Panc1 (cell line): ENCODE measurements at places on chromosomes 7 and 10.
A peak's percentile ranks its signal among the peaks of the same experiment; 100 is the strongest.

DNA sequence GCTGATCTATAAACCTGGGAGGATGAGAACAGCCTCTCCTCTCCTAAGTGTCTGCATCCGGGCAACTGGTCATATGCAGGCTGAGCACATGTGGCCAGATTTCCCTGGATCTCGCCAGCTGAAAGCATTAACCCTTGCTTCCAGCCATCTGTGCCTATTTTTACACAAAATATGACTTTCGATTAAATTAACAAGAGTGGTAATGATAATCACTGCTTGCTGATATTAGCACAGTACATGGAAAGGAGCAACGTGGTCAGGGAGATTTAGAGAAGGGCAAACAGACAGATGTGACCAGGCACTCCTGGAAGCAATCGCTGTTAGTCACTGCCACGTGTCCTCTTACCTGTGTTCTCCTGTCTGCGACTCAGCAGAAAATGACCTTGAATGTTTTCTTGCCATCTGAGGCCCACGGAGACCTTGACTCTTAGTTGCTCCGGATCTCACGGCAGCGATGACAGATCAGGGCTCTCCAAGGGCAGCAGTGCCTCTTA lies 59.5 kb upstream of the NPTX2 start:
- DNase-seq, result no peak

GRCh38 chr10:31702954-31703353 lies 225.7 kb downstream of the ARHGAP12 start:
- DNase-seq, result no peak

DNA sequence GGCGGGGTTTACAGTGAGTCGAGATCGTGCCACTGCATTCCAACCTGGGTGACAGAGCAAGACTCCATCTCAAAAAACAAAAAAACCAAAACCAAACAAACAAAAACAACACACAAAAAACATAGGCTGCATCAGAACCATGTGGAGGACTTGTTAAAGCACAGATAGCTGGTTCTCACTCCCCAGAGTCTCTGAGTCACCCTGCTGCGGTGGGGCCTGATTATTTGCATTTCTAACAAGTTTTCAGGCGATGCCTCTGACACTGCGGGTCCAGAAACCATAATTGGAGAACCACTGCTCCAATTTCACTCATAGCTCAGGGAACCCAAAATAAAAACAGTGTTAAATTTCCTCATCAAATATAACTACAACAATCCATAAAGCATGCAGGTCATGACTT lies 816.7 kb downstream of the MAGI2 start:
- no peak for DNase-seq

DNA sequence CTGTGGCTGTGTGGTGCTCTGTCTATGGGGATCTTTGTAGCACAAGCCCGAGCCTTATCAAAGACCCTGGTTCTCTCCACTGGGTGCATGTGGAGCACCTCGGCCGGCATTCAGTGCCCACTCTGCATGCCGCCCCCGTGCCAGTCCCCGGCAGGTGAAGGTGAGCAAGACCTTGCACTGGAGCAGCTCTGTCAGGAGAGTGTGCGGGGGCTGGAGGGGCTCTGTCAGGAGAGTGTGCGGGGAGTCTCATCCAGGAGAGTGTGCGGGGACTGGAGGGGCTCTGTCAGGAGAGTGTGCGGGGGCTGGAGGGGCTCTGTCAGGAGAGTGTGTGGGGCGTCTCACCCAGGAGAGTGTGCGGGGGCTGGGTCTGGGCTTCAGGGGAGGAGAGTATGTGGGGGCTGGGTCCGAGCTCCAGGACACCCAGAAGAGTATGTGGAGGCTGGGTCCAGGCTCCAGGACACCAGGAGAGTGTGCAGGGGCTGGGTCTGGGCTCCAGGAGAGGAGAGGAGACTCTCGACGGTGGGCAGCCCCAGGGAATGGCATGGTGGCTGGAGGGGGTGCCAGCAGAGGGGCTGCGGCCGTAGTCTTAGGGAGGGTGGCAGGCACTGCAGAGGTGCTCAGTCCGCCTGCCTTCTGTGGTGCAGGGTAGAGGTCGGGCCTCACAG lies 40.8 kb downstream of the INPP5A start:
- DNase-seq, result no peak

DNA sequence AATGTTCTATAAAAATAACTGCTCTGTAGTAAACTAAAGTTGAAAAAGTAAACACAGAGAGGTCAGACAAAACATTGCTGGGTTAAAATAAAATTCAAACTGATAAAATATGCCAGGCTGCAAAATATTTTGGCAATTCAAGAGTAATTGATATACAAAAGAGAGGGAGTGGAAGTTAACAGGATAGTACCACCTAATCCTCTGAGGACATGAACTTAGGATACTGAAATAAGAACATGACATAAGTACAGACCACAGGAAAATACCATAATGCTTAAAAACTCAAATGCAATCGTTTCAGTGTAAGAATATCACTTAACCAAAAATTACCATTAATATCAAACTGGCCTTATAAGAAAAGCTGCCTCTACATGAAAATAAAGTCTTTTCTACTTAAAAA lies 37.6 kb upstream of the GPR22 start:
- DNase-seq, result no peak

- no peak for DNase-seq
Measured at GRCh38 chr10:122504610-122504950, 43.2 kb downstream of the HTRA1 start.

- no peak for DNase-seq
Measured at GRCh38 chr10:110160522-110160921, 46.9 kb upstream of the MXI1 start.

- no peak for DNase-seq
Measured at GRCh38 chr10:108496106-108496505, 1331.6 kb upstream of the SORCS1 start.

GRCh38 chr7:6154542-6155404 lies 117.7 kb downstream of the CYTH3 start:
- DNase-seq, result no peak

DNA sequence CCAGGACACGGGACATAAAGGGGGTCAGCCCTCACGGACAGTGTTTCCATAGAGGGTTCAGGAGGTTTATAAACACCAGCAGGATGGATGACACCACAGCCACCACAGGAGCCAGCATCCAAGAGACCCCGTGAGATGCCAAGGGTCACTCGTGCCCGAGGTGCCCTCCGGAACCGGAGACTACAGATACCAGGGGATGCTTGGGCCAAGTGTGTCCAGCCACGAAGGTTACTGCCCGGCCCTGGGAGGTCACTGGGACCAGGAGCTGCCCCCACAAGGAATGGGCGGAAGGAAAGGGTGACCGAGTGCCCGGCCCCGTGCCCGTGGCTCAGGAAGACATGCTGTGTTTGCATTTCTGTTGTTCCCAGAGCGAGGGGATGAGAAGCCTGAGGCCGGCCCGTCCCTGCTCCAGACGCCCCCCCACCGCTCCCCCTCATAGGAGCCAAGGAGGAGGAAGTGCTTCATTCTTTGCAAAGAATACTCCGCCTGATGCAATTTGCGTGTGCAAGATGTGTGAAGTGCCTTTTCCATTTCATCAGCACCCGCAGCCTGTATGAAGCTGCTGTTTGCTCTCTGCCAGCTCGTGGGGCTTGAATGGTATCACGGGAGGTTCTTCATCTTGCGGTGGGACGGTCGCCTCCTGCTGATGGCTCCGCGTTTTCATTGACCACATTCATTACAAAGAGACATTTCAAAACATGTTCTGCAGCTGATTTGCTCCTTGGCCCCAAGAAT lies 176.4 kb downstream of the ELFN1 start:
- DNase-seq, result no peak

GRCh38 chr10:57579926-57580325 lies 687.8 kb downstream of the IPMK start:
- DNase-seq, result peak; percentile 12

DNA sequence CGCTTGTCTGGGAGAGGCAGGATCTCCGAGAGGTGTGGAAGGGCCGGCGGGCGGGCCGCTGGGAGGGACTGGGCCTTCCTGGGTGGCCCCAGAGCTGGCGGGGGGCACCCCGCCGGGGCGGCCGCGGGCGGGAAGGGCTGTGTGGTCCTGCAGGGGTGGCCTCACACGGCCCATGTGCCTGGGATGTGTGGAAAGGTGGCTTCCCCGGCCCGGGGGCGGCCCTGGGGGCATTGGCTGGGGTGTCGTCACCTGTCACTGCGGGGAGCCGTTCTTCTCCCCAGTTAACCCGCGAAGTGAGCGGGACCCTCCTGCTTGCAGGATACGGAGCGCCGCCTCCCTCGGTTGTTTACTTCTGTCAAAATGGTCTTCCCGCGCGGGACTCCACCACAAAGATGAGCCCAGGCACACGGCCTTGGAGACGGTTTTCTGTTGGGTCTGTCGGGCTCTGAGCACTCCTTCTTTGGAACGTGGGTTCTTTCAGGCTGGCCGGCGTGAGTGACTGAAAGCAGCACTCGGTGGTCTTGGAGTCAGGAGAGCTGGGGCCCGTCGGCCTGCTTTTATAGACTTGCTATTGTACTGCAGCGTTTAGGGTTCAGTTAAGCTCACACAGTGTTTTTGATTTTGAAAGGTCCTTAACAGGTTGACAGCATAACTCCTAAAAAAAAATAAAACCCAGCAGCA lies 700 bp downstream of the SMC3 start:
- no peak for DNase-seq

DNA sequence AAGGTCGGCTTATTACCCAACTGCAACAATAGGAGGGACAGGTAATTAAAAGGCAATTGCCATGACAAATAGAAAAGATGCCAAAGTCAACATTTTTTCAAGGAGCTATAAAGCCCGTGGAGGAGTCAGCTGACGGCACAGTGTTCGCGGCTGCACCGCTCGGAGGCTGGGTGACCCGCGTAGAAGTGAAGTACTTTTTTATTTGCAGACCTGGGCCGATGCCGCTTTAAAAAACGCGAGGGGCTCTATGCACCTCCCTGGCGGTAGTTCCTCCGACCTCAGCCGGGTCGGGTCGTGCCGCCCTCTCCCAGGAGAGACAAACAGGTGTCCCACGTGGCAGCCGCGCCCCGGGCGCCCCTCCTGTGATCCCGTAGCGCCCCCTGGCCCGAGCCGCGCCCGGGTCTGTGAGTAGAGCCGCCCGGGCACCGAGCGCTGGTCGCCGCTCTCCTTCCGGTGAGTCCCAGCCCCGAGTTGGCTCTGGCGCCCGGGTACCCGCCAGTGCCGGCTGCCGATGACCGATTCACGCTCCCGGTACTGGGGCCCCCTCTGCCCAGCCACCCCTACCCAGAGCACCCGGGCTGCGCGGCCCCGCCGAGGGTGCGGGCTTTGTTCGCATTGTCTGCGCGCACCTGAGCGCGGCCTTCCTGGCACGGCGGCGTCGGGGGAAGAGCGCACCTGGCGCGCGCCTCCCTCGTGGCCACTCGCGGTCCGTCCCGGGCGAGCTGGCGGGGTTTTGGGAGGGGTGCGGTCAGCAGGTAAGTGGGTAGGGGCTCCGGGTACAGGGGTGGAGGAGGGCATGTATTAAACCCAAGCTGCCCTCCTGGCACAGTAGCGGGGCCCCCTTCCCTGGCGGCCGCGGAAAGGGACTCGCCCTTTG lies at the start of gene VWA2:
Gene VWA2 (plus strand): TSS at position 138 of the 877 bp plus-strand sequence. CDS start 9,460 bp downstream, outside the sequence.
- DNase-seq, result no peak

- no peak for DNase-seq
Measured at GRCh38 chr7:136142583-136142982, 165.4 kb upstream of the MTPN start.

GRCh38 chr7:95470452-95470851 lies 15.3 kb upstream of the ASB4 start:
- DNase-seq, result no peak

DNA sequence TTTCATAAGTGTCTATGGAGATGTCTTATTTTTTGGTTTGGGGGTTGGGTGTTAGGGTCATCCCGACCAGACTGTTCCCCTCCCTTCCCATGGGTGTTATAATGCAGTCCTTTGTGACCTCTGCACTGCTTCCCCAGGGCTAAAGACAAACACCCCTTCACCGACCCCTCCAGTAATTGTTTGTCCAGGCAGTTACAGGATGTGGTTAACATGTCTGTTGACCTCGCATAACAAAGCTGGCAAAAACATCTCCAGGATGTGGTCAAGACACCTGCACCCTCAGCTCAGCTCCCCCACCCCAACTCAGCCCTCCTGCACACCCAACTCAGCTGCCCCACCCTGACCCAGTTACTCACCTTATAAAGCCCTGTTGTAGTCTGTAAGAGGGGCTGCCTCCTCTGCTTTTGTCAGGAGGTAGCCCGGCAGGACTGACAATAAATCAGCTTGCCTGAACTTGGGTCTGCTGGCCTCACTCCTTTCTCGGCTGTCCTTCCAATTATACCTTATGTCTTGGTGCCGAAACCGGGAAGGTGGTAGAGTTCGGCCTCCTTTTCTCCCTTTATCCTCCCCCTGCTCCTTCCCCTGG lies 102.2 kb downstream of the ZNF92 start:
- DNase-seq, result no peak

GRCh38 chr7:100826514-100827329 lies 601 bp downstream of the EPHB4 start:
- no peak for DNase-seq

DNA sequence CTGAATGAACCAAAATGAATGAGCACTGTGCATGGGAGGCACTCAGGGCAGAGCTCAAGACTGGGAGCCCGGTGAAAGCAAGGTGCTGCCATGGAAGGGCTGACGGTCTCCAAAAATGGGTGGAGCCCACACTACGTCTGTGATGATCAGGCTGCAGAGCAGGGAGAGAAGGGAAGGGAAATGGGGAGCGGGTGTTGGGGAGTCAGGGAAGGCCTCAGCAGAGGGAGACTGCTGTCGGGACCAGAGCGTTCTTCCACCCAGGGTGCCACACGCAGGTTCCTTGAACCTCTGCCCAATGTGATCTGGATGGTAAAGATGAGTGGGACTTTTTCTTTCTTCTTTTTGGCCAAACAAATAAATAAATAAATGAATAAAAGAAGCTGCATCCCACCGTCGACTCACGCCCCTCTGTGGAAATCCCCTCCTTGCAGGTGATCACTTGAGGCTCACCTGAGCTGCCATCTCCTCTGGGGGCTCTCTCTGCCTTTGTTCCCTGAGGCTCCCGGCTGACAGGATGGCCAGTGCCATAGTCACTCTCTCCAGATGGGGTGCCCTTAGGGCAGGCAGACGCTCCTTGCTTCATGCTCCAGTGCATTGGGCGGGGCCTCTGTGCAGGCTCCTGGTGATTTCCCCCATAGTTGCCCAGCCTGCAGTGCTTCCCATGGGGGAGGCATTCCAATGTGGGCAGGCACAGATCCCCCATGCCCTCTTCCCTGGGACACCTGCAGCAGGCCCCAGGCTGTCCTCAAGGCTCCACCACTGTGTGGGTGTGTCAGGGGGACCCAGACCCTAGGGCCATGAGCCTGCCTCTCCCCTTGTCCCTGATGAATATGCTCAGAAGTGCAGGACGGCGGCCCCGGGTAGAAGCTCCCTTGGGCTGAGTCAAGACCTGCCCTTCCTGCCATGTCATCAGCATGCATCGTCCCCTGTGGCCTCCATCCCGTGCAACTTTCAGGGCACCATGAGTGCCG lies 131.8 kb downstream of the PTPN20 start:
- DNase-seq, result no peak

- no peak for DNase-seq
Measured at GRCh38 chr7:108247614-108248013, 117.5 kb upstream of the LAMB4 start.

- no peak for DNase-seq
Measured at GRCh38 chr7:74514131-74514591, 60.5 kb downstream of the GTF2IRD1 start.
